Left lobe of liver (tissue), 2 donors: ENCODE measurements at places on chromosomes 2 and 18. TPM values are rescaled to one million over a fixed set of nuclear protein-coding genes. Genes with fewer than 3 reads are reported as not detected.

Gene EVX2
- total RNA-seq = not detected

Gene HEATR5B
- 7.7 TPM for total RNA-seq

Gene ADD2
- 0.33 TPM for total RNA-seq

Gene PCARE
- not detected for total RNA-seq

Gene EFR3B
- total RNA-seq = 0.30 TPM

Gene GTF2A1L
- total RNA-seq = not detected

Gene CMPK2
- 3.2 TPM for total RNA-seq

Gene ADI1
- 297 TPM for total RNA-seq

Gene MAB21L4
- total RNA-seq = 19.3 TPM

Gene MC4R
- total RNA-seq = not detected

Gene FAP
- total RNA-seq = 0.58 TPM

- DNase-seq = no peak
Measured at GRCh38 chr18:49855711-49856415, 42.5 kb upstream of the ACAA2 start.

- DNase-seq = no peak
Measured at GRCh38 chr2:124978597-124978996, 953.5 kb downstream of the CNTNAP5 start.

- DNase-seq = no peak
Measured at GRCh38 chr18:60110836-60111235, 211.0 kb downstream of the PMAIP1 start.

- no peak for DNase-seq
Measured at GRCh38 chr2:182448371-182448770, 21.5 kb upstream of the PDE1A start.

GRCh38 chr18:23871410-23871809 lies 143.1 kb upstream of the TTC39C start:
- DNase-seq = no peak

- DNase-seq = peak; percentile 80
Measured at GRCh38 chr2:102050854-102051391, 59.2 kb downstream of the IL1R2 start.

DNA sequence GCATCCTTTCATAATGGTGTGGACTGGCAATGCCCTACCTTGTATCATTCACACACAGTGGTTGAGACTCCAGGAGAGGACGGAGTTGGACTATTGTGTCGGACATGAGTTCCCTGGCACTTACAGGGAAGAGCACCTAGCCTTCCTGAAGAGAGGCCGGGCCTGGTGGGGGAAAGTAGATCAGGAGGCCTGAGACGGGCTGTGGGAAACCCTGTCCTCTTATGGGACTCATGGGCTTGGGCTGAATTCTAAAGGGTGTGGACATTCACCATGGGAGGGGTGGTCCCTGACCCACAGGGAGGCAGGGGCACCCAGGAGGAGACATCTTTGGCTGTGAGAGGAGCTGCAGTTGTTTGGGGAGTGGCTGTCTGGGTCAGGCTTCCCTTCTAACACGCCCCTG lies 286.5 kb downstream of the PHLPP1 start:
- no peak for DNase-seq

- DNase-seq = no peak
Measured at GRCh38 chr2:37984176-37984575, 59.1 kb downstream of the RMDN2 start.

- DNase-seq = no peak
Measured at GRCh38 chr18:54585743-54586142, 5.3 kb upstream of the DYNAP start.

- no peak for DNase-seq
Measured at GRCh38 chr18:30245766-30246455, 796.6 kb downstream of the DSC3 start.

- DNase-seq = no peak
Measured at GRCh38 chr2:5377323-5377722, 314.9 kb upstream of the SOX11 start.

DNA sequence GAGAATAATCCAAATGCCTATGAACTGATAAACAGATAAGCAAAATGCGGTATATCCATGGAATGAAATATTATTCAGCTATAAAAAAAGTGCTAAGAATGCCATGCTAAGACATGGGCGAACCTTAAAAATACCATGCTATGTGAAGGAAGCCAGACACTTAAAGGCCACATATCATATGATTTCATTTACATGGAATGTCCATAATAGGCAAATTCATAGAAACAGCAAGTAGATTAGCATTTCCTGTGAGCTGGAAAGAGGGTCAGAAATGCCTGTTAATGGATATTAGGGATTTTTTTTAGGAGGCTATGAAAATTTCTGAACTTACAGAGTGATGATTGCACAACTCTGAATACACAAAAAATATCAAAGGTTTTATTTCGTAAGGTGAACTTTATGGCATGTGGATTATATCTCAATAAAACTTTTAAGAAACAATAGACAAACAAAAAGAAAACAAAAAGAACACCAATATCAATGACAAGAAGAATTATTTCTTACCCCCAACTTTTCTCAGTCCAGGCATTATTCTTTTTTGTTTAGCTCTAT lies 1207.7 kb downstream of the SUCLG1 start:
- no peak for DNase-seq

GRCh38 chr2:223008162-223008561 lies 43.8 kb upstream of the KCNE4 start:
- DNase-seq = no peak

DNA sequence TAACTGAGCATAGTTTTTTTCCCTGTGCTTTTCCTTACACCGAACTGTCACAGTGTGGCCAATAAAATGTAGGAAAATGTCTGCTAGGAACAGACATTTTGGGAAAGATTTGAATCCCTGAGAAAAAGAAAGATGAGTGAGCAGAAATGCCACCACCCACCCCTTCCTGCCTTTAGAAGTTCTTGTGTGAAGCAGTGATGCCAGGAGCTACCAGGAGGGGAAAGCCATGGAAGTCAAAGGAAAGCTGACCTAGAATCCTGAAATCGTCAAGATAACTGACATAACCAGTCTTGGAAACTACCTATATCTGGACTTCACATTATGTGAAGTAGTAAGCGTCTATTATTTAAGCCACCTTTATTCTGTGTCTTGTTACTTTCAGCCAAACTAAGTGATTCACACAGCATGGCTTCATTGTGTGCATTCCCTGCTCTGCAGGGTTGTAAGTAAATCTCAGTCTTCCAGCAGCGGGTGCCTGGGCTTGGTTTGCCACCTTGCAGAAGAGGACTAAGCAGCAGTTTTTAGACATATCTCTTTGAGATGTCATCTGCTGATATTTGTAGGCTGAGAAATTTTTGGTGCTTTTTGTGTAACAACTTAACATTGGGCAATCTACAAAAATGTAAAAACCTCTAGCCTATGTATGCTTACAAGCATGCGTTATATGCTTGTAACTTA lies 11.2 kb upstream of the SPRED2 start:
- DNase-seq = no peak

GRCh38 chr2:135245071-135245470 lies 193.0 kb downstream of the RAB3GAP1 start:
- no peak for DNase-seq

- no peak for DNase-seq
Measured at GRCh38 chr2:225930687-225931086, 531.2 kb downstream of the NYAP2 start.

DNA sequence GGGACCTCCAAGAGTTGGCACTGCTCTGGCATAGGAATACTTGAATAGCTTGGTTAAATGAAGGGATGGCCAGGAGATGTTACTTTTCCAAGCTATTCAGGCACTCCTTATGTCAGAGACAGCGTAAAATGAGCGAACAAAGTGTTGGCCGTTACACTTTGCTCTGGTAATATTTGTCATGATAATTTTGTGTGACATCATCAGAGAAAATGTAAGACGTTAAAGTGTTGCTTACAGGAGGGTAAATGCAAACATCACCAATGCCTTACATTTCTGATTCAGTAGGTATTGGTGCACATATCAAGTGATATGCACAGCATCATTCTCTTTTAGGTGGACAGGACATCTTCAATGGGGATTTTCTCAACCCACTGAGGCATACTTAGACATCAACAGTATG lies 46.0 kb downstream of the PLEKHA3 start:
- no peak for DNase-seq

DNA sequence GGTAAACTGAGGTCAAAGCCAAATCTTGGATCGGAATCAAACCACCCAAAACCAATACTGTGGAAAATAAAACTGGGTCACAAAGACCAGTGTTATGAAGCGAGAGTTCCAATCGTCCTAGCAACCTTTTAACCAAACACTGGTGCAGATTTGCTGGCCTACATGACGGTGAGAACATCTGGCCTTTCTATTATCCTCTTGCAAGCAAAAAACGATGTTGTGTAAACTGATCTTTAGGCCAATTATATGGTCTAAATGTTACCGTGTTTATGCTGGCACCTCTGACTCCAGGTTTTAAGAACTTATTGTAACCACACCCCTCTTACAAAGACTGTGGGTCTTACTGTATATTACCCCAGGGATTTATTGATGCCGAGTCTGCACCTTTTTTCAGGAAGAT lies 145.9 kb downstream of the GFPT1 start:
- DNase-seq = no peak

GRCh38 chr2:119728421-119728820 lies 31.3 kb upstream of the PTPN4 start:
- DNase-seq = no peak

DNA sequence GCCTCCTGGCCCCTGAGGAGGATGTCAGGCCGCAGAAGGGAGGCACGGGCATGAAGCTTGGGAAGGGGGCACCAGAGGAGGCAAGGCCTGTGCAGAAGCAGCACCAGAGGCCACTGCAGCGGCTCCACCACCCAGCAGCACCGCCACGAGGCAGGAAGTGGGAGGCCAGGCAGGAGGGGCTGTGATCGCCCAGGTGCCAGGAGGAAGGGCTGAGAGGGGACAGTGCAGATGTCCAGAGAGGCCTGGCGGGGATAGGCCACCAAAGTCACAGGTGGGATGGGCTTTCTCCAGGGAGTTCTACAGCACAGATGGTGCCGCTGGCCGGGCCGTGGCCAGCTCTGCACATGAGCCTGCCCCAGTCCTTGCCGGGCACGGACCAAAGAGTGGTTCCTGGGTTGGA lies 6.0 kb upstream of the ALPI start:
- no peak for DNase-seq

GRCh38 chr2:192593561-192593960 lies 398.8 kb upstream of the TMEFF2 start:
- DNase-seq = no peak

GRCh38 chr2:26299471-26300101 lies 46.4 kb upstream of the SELENOI start:
- DNase-seq = no peak

DNA sequence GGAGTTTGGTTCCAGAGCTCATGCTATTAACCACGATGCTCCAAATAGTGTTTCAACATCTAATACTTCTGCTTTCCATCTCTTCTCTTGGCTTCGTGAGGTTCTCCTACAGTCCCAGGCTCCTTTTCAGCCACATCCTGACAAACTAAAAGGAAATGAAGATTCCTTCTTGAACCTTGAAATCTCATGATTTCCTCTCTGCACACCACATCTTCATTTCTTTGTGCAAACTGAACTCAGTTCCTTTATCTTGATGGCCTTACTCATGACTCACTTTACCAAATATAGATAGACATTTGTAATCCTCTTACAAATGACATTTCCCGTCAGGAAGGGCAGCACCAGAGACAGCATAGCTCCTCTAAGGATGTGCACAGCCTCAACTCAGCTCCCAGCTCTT lies 50.0 kb upstream of the ITGA4 start:
- no peak for DNase-seq

DNA sequence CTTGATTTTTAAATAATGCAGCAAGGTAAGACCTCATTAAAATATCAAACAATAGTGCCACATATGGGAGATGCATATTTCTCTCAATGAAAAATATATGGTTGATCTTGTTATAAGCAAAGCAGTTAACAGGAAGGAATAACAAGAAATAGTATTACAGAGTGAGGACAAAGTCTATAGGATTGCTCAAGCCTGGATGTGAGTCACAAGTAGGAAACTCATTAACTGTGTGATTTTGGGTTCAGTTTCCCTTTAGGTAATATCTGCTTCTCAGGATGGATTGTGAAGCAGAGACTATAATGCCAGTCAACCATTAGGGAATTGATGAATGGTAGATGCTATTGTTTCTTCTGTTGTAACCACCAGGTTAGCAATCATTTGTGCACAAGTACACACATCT lies 42.9 kb upstream of the SPHKAP start:
- no peak for DNase-seq

GRCh38 chr2:73907840-73908452 lies 15.1 kb downstream of the ACTG2 start:
- no peak for DNase-seq

- no peak for DNase-seq
Measured at GRCh38 chr2:143842836-143843235, 677.1 kb downstream of the ZEB2 start.

- no peak for DNase-seq
Measured at GRCh38 chr2:26559556-26559955, 81.6 kb downstream of the CIB4 start.

DNA sequence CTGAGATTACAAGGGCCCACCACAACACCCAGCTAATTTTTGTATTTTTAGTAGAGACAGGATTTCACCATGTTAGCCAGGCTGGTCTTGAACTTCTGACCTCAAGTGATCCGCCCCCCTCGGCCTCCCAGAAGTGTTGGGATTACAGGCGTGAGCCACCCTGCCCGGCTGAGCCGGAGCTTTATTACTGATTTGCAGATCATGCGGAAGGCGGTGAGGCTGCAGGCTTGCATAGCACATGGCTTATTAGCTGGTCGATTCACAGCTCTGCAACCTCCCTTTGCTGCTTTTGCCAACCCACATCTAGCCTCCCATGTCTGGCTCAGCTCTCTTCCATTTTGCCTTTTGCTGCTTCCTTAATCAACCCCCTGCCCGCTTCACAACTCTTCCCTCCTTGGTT lies 210.3 kb downstream of the VAPA start:
- DNase-seq = no peak

GRCh38 chr2:174699993-174700766 lies 64.1 kb downstream of the CHRNA1 start:
- peak; percentile 61 for DNase-seq

DNA sequence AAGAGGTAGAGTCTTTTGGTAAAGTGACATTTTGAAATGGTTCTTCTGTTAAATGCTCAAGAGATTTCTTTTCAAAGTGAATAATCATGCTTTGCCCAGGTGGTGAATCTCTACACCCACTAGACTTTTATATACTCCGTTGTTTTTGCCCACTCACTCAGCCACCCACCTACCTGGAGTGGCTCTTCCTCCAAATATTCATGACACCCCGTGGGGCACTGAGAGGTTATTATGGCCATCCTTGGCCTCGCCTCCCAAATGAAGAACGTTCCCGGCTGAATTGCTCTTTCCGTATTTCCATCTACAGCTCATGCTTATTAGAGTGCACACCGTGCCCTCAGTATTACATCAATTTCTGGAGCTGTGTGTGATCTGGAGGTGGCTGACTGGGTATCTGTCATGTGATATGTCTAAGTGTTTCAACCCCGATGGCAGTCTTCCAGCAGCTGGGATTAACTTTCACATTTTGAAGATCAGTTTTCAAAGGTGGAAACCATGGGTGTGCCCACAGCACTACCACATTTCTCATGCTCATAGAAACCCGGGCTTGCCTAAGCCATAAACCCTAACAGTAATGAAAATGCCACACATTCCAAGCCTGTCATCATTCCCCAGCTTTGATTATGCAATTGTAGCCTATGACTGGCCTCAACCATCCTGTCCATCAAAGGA lies 406.6 kb upstream of the MMADHC start:
- DNase-seq = no peak

- DNase-seq = no peak
Measured at GRCh38 chr18:12989397-12990122, 1.6 kb upstream of the CEP192 start.
